HFF-Myc (cell line): ENCODE measurements at places on chromosomes 13 and 19.

GRCh38 chr19:50531171-50531612 is 17.5 kb upstream of the ASPDH start:
- no peak for DNase-seq

- DNase-seq = no peak
These were observed 19.0 kb downstream of the ZNF790 start for GRCh38 chr19:36819130-36819630.

DNA sequence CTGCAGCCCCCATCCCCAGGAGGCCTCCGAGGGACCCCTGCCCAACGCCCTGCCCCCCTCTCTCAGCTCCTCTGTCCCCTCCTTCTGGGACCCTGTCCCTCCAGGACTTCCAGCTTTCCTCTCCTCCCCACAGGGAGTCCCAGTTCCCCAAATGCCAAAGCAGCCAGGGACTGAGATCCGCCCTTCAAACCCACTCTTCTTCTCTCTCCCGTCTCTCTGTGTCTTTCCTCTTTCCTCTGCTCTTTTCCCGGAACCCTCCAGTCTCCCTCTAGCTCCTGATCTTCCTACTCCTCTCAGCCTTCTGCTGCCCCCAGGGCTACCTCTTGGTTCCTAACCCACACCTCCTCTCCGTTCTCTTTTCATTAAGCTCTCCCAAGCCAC is 377 bp downstream of the CA11 start:
- no peak for DNase-seq

DNA sequence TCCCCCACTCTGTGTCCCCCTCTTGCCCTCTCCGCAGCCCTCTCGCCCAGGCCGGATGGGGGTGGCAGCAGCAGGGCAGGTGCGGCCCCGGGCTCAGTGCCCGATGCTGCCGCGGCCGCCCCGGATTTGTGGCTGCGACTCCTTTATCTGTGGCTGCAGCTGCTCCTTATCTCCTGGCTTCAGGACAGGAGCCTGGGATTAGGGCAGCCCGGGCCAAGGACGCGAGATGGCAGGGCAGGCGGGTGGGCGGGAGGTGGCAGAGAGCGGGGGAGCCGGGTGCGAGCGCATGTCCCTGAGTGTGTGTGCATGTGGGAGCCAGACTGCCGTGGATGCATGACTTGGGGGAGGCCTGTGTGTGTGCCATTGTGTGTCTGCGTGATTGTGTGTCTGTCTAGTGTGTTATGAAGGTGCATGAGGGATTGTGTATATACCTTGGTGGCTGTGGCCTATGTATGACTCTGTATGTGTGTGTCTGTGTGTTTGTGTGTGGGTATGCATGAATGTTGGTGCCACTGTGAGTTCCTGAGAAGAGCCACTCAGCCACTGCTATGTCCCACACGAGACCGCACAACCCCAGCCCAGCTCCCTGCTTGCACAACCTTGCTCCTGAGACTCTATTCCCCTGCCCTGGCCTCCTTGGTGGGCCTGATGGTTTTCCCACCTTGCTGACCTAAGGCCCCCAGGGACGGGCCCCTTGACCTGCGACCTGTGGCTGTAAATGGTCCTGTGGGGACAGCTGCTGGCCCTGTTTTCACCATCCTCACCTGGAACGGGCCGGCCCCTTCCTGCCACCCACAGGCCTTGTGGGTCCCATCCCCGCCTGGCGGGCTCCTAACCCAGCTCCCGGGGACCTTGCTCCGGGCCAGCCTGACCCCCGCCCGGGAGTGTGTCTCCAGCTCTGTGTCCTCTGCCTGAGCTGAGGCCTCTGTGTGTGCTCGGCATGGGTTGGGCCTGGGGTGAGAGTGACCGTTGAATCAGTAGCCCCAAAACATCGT is 5.3 kb upstream of the NRTN start:
- no peak for DNase-seq

DNA sequence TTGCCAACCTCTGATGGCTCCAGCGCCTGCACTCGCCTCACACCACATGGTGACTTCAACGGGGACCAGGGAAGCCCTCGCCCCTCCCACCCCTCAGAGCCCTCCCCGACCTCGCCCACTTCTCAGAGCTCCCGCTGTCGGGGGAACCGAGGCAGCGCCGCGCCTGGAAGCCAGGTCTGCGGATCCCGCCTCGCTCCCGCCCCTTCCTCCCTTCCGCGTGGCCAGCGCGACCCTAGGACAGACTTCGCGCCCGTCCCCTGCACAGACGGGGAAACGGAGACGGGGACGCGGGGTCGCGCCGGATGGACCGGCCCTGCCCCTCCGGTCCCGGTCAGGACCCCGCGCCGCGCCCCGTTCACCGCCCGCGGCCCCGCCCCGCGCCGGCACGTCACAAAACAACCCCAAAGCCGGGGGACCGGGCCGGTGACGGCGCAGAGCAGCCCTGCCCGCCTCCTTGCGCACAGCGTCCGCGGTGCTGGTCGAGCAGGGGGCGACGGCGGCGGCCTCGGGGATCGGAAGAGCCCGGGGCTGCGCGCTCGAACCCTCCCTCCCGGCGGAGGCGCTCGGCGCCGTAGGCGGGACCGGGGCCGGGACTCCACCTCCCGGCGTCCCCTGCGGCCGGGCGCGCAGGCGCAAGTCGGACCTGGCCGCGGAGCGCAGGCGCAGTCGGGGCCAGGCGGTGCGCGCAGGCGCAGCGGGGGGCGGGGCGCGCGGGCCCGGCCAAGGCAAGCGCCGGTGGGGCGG is 379 bp upstream of the CDC34 start:
- DNase-seq = no peak

GRCh38 chr13:110229905-110230563 is 76.9 kb downstream of the COL4A1 start:
- no peak for DNase-seq

DNA sequence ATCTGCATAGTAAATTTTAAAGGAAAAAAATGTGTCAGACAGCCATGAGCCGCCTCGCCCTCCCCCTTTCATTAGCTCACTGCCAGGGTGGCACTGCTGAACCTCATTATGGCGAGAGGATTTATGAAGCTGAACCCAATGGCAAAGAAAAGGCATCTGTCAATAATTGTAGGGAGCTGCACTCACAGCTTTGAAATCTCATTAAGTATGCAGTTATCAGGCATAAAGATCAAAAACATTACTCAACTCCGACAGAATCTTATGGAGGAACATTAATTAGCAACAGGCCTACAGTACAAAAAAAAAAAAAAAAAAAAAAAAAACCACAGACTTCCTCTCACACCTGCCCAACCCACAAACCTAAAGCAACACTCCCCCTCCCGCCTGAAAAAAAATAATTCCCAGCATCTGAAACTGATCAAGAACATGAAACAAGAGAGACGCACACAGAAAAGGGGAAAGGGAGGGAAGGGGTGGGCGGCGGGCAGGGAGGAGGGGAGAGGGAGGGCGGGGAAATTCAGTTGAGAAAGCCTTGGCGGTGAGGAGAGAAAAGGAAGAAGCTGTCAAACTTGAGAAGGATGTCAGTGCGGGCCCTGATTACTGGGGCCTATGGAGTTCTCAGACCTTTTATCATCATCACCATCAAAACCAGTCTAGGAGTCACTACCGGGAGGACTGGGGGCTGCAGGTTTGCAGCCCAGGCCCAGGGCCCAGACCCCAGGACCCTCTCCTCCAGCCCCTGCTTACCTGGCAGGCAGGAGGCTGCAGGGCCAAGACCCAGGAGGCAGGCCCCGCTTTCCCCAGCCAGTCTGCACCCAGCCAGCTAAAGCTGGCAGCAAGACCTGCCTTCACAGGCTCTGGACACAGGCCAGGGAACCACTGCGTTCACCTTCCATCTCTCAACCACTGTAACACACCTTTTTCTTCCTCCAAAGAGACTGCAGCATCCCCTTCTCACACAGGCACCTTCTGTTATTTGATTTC is 8.9 kb downstream of the TSHZ3 start:
- DNase-seq = peak; percentile 90

- no peak for DNase-seq
These were observed 1418.4 kb downstream of the UQCRFS1 start for GRCh38 chr19:27794494-27795042.

GRCh38 chr19:1288833-1289685 is 3.4 kb downstream of the EFNA2 start:
- no peak for DNase-seq

DNA sequence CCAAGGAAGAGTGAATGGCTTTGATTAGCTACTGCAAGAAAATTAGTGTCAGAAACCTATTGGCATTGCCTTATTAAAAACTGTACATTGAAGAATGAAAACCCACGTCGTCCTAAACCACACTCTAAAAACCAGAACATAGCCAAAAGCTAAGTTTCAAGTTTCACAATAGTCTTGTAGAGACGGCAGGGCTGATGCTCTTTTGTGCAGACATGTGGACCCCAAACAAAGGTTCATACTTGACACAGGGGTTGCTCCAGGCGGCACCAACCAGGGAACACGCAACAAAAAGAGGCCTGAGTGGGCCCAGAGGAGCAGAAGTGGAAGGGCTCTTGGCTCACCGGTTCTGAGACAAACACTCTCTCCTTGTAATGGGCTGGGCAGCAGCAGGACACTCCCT is 28.6 kb upstream of the MIR17HG start:
- DNase-seq = no peak

- DNase-seq = no peak
These were observed 5.4 kb upstream of the CDC37 start for GRCh38 chr19:10408511-10409283.

DNA sequence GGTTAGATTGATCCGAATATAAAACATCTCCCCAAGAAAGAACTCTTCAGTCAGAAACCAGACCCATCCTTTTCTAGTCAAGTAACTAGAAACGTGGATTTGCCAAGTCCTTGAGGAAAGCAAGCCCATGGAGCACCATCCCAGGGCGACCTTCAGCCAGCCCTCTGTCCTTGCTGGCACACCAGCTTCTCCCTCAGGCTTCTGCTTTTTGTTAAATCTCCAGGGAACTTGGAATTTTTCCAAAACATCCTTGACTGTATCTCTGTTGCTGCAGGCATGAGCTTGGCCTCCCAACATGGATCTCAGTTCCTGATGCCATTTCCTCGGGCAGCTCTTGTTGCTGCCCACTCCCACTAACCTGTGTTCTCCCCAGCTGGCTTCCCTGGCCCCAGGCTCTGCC is 27.1 kb upstream of the C1QTNF9 start:
- no peak for DNase-seq

- peak; percentile 10 for DNase-seq
These were observed 353.8 kb downstream of the ENOX1 start for GRCh38 chr13:43432958-43433357.

- peak; percentile 54 for DNase-seq
These were observed 924 bp downstream of the TRAPPC5 start for GRCh38 chr19:7681340-7682174.

GRCh38 chr19:38900743-38901190 is 998 bp downstream of the NFKBIB start:
- no peak for DNase-seq

GRCh38 chr13:32272021-32272683 is 43.0 kb downstream of the ZAR1L start:
- no peak for DNase-seq

- no peak for DNase-seq
These were observed 128.4 kb downstream of the KATNAL1 start for GRCh38 chr13:30178976-30179375.

GRCh38 chr19:52992109-52993004 is 21.4 kb upstream of the ERVV-1 start:
- no peak for DNase-seq

DNA sequence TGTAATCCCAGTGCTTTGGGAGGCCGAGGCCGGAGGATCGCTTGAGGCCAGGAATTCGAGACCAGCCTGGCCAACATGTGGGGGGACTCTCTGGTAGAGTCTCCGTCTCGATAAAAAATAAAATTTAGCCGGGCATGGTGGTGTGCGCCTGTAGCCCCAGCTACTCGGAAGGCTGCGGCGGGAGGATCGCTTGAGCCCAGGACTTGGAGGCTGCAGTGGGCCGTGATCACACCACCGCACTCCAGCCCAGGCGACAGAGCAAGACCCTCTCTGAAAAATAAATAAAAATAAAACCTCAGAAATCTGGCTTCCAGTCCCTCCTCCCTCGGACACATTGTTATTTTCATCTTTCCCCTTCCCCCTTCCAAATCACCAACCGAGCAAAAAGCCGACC is 332 bp downstream of the IRGQ start:
- DNase-seq = no peak

DNA sequence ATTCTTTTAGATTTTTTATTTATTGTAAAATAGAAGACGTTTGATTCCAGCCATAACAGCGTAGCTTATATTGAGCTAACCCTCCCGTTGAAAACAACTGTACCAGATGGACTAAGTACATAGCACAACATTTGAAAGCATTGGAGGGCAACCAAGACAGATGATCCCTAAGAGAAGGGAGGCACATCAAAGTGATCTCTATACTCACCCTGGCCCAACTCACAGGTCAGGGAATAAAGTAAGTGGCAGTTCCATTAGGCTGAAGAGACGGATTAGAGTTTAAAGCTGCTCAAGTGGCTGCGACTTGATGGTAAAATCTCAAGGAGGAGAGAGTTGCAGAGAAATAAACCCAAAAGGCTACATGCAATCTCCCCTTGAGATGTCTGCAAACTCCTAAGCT is 65.1 kb upstream of the ITM2B start:
- no peak for DNase-seq

DNA sequence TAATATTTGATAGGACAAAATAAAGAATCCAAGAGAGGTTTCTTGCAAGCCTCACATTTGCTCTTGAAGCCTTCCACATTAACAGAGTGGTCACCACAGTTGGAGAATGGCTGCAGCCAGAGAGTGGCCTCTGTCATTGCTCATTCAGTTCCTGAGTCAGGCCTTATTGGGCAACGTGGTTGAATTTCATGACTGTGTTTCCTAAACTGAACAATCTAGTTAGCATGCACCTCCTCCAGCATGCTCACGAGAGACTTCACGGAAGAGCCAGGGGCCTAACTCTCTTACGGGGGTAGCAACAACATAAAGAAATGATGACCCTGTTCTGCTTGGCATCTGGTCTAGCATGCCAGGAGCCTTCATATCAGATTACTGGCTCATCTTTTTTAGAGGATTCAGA is 9.6 kb upstream of the UBL3 start:
- no peak for DNase-seq

DNA sequence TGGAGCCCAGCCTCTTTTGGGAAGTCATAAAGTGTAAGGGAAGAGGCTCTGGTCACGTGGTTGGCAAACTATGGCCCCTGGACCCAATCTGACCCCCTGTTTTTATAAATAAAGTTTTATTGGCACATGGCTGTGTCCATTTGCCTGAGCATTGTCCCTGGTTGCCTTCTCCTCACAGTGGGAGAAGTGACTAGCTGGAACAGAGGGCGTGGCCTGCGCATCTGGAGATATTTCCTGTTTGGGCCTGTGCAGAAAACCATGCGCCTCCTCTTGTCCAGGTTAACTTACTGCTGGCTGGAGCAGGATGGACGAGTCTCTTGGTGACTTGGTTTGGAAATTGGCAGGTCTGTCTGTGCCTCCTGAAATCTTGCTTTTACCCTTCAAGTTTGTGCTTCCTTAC is 48.3 kb downstream of the KDM4B start:
- peak; percentile 35 for DNase-seq

DNA sequence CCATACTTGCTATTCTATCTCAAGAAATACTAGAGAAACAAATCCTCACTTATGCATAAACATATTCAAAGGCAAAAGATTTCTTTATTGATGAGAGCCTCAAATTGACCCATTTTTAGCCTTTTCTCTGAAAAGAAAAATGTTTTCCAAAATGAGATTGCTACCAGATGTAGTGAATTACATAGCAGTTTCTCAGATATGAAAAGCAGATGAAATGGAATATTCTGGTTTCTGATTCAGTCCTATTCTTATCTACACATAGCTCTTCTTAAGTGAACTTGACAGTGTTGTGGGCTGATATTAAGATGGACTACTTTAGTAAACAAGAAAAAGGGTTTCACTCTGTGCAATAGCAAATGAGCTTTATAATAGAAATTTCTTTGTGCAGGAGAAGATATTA is 183.5 kb downstream of the DNAJC15 start:
- DNase-seq = no peak
